Mesothelial cell of epicardium (in vitro differentiated cells): ENCODE measurements at places on chromosomes 5 and 9. TPM values are rescaled to one million over a fixed set of nuclear protein-coding genes. Genes with fewer than 3 reads are reported as not detected.

DNA sequence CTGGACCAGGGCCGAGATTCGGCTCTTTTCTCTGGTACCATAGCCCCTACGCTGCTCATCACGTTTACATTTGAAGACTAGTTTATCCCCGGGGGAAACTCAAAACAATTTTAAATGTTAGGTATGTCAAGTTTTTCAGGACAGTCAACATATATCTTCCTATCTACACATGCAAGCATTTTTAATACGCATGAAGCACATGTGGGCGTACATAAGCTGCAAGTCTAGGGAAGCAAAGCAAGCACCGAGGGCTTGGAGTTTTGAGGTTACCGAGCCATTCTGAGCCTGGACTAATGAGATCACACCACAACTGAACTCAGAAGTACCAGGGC is 154.4 kb downstream of the AUH start:
- DNase-seq = no peak

- DNase-seq = no peak
Measured at GRCh38 chr5:76372323-76373054, 30.6 kb upstream of the IQGAP2 start.

CDKN2A gene
- total RNA-seq = 79.5 to 88.5 TPM (median 86.1 TPM) in 3 replicates

GRCh38 chr5:87268126-87268969 is 665 bp downstream of the RASA1 start:
- peak; percentile 76 for DNase-seq

DNA sequence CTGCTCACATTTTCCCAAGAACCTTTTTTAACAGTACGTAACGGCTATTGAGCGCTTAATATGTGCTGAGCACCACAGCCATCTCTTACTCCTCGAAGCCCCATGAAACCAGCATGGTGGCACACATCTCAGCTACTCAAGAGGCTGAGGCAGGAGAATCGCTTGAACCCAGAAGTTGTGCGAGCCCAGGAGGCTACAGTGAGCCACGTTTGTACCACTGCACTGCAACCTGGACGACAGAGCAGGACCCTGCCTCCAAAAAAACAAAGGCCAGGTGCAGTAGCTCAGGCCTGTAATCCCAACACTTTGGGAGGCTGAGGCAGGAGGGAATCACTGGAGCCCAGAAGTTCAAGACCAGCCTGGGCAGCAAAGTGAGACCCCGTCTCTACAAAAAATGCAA is 28.2 kb downstream of the AQP7 start:
- DNase-seq = no peak

- DNase-seq = no peak
Measured at GRCh38 chr9:106622164-106622487, 240.8 kb upstream of the ZNF462 start.

PLEKHG4B gene
- 65.6 to 71.2 TPM (median 70.0 TPM) in 3 replicates for total RNA-seq

GRCh38 chr9:12271421-12271891 is 421.7 kb upstream of the TYRP1 start:
- no peak for DNase-seq

GRCh38 chr9:127089631-127090081 is 32.8 kb downstream of the ANGPTL2 start:
- DNase-seq = no peak

DNA sequence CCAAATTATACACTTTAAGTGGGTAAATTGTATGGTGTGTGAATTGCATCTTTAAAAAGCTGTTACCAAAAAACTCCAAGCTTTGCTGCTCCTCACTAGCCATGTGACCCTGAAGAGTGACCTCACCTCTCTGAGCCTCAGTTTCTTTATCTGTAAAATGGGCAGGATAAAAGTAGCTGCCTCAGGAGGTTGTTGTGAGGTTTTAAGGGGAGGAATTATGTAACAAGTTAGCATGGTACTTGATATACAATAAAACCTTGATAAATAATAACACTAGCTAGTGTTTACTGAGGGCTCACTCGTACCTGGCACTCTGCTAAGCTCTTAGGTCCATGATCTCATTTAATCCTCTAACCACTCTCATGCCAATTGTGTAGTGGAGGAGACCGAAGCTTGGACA is 19.0 kb upstream of the PHF19 start:
- DNase-seq = no peak

DNA sequence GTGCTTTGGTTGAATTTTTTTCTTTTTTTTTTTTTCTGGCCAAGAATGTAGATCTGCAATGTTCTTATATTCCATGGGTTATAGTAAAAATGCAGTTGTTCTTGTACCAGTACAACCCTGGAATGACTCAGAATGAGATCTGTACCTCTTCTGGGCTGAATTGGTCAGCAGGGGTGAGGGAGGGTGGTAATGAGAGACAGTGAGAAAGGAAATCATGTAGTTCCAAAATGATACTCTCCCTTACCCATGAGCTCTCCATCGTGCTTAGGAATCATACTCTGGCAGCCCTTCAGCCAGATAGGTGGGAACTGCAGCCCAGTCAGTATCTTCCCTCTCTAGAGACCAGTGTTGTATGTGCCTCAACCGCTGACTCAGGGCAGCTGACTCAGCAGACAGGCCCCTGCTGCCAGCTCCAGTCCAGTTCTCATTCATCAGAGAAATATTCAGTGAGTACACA is 2.1 kb upstream of the GLIS3 start:
- no peak for DNase-seq

- no peak for DNase-seq
Measured at GRCh38 chr9:100652850-100653249, 75.0 kb downstream of the CAVIN4 start.

GRCh38 chr5:176918613-176919012 is 19.5 kb upstream of the HK3 start:
- DNase-seq = no peak

DNA sequence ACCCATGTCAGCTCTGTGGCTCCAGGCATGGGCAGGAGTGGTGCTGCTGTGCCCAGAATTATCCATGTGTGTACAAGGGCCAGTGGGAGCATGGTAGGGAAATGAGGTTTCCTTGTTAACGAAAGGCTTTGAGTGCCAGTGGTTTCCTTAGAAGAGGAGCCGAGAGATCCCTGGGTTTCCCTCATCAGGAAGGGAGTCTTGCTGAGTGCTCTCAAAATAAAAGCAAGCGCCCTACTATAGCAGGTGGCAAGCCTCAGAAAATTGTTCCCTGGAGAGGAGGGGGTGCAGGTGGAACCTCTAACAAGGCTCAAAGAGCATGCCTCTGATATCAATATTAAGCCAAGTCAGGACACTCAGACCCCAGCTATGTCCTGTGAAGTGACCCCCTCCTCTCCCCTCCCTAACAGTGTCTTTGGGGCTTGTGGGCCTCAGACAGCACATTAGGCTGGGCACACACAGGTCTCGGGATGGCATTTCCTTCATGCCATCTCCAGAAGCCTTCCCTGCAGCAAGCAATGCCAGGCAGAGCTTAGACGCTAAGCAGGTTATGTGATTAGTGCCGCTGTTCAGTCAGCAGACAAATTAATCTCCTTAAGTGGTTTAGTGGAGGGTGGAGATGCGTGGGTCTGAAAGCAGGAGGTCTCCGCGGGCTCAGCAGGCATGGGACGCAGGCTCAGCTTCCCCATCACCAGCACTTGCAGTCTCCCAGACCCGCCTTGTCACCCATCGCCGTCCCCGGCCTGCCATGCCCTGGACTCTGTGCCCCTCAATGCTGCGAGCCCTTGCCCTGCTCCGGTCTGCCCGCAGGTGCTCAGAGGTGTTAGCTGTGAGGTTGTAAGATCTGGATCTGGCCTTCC is 60.0 kb upstream of the RARS1 start:
- DNase-seq = no peak

DNA sequence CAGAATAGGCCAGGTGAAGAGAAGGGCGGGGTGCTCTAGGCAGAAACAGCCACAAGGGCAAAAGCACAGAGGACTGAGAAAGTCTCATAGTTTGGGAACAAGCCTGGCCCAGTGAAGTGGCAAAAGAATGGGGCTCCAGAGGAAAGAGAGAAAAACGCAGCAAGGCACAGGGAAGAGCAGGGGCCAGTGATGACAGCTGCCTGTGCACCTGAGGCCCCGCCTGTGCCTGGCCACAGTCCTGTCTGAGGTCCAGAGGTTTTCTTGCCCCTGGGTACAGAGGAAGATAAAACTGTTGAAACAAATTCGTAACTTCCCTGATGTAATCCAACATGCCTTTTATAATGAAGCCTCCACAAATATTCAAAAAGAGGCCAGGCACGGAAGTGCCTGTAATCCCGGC is 22.0 kb downstream of the FRRS1L start:
- DNase-seq = no peak

DNA sequence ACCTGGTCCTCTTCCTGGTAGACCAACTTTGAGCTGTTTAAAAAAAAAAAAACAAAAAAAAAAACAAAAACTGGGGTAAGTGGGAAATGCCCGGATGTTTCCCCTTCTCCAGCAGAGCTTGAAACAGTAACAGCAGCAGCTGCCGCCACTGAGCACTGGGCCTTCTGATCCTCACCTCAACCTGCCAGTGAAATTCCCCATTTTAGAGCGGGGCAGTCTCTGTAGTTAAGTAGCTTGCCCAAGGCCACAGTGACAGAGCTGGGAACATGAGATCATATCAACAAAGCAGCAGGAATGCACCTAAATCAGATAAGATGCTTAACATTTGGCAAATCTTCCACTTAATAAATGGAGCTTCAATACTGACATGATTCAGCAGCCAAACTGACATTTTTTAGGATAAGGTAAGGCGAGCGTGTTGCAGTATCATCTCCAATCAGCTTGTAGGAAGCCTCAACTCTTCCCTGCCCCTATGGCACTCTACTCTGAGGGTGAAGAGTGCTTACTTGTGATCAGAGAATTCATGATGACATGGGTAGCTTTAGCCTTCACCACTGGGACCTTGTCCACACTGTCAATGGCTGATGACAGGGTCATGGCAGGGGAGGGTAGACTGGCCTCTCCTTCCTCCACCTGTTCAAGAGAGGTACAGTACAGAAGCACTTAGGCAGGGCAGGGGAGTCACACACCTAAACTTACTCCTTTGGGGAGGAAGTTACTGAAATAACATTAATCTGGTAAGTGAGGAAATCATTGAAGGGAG is 9.3 kb downstream of the KIAA1191 start:
- DNase-seq = no peak

DNLZ gene
- total RNA-seq = 11.8 to 14.7 TPM (median 13.0 TPM) in 3 replicates

- no peak for DNase-seq
Measured at GRCh38 chr5:179198825-179199224, 138.7 kb downstream of the ZNF354C start.

GRCh38 chr5:143851383-143851782 is 39.4 kb downstream of the HMHB1 start:
- no peak for DNase-seq

DNA sequence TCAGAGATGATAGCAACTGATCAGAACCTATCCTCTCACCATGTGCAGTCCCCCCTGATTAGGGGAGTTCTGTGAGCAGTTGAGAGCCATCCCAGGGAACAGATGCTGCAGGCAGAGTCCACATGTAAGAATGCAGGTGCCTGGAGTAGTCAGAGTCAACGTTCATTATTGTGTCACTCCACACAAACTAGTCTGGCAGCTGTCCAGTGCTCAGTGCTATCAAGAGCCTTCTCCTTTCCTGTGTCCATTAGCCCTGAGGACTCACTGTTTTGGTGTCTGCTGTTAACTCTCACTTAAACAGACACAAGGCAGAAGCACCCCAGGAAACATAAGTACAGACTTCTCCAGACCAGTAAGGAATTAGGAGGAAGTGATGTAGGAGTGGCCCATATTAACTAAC is 2.5 kb downstream of the SH3TC2 start:
- DNase-seq = no peak

DNA sequence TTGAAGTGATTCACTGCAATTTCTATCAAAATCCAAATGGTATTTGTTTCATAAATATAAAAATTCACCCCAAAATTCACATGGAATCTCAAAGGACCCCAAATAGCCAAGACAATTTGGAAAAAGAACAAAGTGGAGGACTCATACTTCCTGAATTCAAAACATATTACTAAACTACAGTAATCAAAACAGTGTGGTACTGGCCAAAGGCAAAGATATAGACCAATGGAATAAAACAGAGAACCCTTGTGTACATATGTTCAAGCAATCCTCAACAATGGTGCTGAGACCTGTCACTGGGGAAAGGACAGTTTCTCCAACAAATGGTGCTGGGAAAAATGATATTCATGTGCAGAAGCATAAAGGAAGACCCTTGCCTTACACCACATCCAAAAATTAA is 14.0 kb downstream of the OBP2B start:
- no peak for DNase-seq

GRCh38 chr9:84773022-84773421 is 103.5 kb downstream of the NTRK2 start:
- no peak for DNase-seq

GRCh38 chr5:9661316-9662015 is 31.3 kb upstream of the TAS2R1 start:
- no peak for DNase-seq

DNA sequence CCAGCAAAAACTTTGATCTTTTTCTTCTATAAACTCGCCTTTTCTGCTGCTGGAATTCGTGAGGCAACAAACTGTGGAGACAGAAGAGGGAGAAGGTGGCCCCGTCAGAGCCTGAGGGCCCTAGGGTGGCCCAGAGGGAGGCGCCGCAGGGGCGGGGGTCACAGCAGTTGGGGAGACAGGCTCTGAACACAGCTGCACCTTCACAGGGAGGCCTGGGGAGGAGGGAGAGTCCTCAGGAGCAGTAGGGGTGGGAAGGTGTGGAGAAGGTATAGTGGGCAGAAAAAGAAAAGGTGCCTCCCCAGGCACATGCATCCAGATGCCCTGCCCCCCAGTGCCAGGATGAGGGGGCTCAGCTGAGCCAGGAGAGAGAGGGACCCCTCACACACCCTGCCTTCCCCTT is 15.1 kb downstream of the PHF19 start:
- no peak for DNase-seq

DNA sequence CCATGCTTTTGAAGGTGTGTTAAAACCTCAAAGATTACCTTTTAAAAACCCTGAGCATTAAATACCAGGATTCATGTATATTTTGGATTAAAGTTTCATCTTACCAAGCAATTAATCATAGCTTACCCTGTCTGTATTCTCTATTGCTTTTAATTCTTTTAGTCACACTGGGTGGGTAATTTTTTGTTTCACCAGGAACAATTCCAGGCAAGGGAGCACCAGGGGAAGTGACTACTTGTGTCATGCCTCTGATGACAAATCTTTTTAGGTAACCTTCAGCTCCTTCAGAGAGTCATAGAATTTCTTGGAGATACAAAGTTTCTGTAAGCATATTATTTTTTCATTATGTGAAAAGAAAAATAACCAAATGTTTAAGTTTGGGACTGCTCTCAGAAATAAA is 33.4 kb upstream of the ANXA1 start:
- DNase-seq = no peak

- DNase-seq = no peak
Measured at GRCh38 chr9:121133104-121133816, 58.5 kb downstream of the CNTRL start.

SLC36A3 gene
- total RNA-seq = not detected in 3 replicates

CDKN2B-AS1 gene
- 8.2 to 10.8 TPM (median 8.8 TPM) in 3 replicates for total RNA-seq
